H7 (cell line): ENCODE measurements at places on chromosomes 7 and 10.

GRCh38 chr7:26306790-26307189, 15.1 kb downstream of the SNX10 start:
- peak; percentile 23 for DNase-seq

DNA sequence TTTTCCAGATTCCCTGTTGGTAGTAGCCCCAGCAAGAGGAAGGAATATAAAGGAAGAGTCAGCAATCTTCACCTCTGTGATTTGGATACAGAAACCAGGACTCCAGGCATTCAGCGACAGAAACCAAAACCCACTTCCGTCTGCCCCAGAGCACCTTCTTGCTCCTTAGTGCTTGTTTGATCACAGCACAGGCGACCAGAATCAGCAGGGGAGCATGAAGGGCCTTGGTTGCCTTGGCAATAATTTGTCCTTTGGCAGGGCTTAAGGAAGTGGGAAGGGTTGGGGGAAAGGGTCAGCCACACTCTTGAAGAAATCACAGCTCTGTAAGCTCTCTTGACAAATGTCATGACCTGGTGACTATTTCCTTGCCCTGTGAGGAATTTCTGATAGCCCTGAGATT, 379.6 kb downstream of the OTUD1 start:
- no peak for DNase-seq

- DNase-seq = no peak
Observed at GRCh38 chr10:3774814-3775695, 10.0 kb downstream of the KLF6 start.

- peak; percentile 41 for DNase-seq
Observed at GRCh38 chr10:132058111-132058745, 7.5 kb upstream of the JAKMIP3 start.

DNA sequence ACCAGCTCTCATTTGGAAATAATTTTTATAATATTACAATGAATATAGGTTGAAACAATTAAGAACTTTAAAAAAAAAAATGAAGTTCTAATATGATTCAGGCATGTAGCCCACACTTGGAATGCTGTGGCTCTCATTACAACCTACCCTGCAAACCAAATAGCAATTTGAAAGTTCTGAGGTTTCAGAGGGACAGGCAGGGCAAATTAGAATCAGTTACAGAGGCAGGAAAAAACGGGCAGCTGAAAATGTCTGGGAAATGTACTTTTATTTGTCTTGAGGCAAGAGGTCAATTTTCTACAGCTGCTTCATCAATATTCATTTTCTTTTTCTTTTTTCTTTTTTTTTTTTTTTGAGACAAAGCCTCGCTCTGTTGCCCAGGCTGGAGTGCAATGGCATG, 95.3 kb downstream of the PIP4K2A start:
- no peak for DNase-seq

GRCh38 chr10:82497439-82497838, 622.4 kb downstream of the NRG3 start:
- no peak for DNase-seq

DNA sequence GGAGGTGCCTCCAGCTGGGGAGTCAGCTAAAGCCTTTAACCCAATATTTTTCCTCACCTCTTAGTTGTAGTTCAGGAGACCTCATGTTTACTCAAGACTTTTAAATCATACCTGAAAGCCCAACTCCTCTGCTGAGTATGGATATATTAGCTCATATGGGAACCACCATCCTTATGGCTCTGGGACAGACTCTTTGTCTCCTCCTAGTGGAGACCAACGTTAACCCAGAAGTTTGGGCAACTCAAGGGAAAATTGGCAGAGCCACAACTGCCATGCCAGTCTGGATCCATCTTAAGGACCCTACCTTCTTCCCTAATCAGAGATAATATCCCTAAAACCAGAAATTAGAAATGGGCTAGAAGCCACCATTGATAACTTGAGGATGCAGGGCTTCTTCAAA, 80.8 kb downstream of the TMEM106B start:
- DNase-seq = no peak

- no peak for DNase-seq
Observed at GRCh38 chr7:156703209-156703608, 62.6 kb downstream of the RNF32 start.

- DNase-seq = peak; percentile 86
Observed at GRCh38 chr7:157568770-157569584, 232.2 kb downstream of the DNAJB6 start.

- DNase-seq = peak; percentile 24
Observed at GRCh38 chr7:33130184-33130583, 820 bp downstream of the BBS9 start.

- peak; percentile 16 for DNase-seq
Observed at GRCh38 chr10:6667679-6668270, 87.7 kb upstream of the PRKCQ start.

DNA sequence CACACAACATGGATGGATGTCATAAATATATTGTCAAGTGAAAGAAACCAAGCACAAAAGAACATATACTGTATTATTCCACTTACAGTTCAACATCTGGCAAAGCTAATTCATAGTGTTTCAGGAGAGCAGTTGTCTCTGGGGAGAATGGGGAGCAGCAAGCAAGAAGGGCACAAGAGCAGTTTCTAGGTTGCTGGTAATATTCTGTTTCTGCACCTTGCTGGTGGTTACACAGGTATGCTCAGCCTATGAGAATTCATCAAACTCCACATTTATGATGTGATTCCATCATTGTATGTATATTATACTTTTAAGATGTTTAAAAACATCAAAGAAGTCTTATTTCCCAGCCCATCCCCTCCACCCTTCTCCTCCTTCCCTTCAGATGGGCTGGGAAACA, 18.1 kb upstream of the PALS2 start:
- no peak for DNase-seq

DNA sequence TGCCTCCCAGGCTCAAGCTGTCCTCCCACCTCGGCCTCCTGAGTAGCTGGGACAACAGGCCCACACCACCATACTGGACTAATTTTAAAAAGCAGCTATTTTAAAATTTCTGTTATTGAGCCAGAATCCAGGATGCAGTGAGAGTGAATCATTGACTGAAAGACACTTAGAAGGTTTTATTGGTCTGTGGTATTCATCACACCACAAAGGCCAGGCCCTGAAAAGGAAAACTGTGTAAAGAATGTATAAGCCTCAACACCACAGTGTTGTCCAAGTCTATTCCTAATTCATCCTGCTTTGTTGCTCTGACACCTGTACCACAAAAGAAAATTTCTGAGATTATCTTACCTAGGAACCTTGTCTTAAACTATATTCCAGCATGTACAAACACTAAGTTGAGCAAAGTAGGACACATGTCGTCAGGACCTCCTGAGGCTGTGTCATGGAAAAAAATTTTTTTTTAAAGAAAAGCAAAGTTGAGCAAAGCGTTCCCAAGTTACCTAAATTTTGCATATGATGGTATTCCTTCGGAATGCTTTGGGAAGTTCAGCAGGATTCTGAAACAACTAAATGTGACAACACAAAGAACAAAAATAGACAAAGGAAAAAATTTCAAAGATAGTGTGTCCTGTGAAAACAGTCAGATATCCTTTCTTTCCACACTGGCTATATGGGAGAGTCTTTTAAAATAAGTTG, 129.6 kb upstream of the MKLN1 start:
- no peak for DNase-seq
